Activated CD8-positive, alpha-beta memory T cell treated with anti-CD3 and anti-CD28 coated beads, Interleukin-2, amount 10 ng/mL, durations not matched to agents 7 days and 5 days (primary cell): ENCODE measurements at places on chromosomes 7 and 10. TPM values are rescaled to one million over a fixed set of nuclear protein-coding genes. Genes with fewer than 3 reads are reported as not detected.

GRCh38 chr10:61503051-61503450 lies 49.9 kb upstream of the TMEM26 start:
- H3K27me3 ChIP-seq = no peaks in the 10 kb centered on the region
- H3K36me3 ChIP-seq = no peaks in the 10 kb centered on the region
- H3K4me1 ChIP-seq = no peaks in the 10 kb centered on the region
- DNase-seq = no peak
- H3K27ac ChIP-seq = no peak overlapping the region
- H3K4me3 ChIP-seq = no peak overlapping the region

- no peaks in the 10 kb centered on the region for H3K4me1 ChIP-seq
- H3K36me3 ChIP-seq = no peaks in the 10 kb centered on the region
- no peak for DNase-seq
- no peak overlapping the region for H3K27ac ChIP-seq
- H3K4me3 ChIP-seq = no peak overlapping the region
- H3K27me3 ChIP-seq = no peaks in the 10 kb centered on the region
Measured at GRCh38 chr7:52257890-52258289, 777.5 kb upstream of the POM121L12 start.

GRCh38 chr7:68503400-68503799 lies 1094.9 kb upstream of the AUTS2 start:
- no peaks in the 10 kb centered on the region for H3K4me1 ChIP-seq
- no peak overlapping the region for H3K4me3 ChIP-seq
- H3K36me3 ChIP-seq = no peaks in the 10 kb centered on the region
- no peaks in the 10 kb centered on the region for H3K27me3 ChIP-seq

DNA sequence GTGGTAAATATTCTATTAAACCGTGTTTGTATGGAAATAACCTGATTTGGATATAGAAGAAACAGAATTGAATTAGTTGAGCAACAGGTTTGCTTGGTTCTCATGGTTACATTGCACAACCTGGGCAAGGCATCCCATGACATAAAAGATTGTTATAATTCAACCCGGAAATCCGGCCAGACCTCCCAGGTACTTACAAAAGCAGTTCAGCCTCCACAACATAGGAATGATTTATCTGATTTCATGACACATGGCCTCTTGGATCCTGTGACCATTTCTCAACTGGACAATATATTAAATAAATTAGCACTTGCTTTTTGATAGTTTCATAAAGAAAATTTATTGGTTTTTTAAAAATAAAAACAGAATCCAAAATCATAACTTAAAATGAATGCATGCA lies 55.1 kb upstream of the PTPN12 start:
- peaks cover 1% of the 10 kb centered on the region for H3K4me1 ChIP-seq
- no peaks in the 10 kb centered on the region for H3K36me3 ChIP-seq
- no peak overlapping the region for H3K27ac ChIP-seq
- peaks cover 13% of the 10 kb centered on the region for H3K27me3 ChIP-seq
- H3K4me3 ChIP-seq = no peak overlapping the region

DNA sequence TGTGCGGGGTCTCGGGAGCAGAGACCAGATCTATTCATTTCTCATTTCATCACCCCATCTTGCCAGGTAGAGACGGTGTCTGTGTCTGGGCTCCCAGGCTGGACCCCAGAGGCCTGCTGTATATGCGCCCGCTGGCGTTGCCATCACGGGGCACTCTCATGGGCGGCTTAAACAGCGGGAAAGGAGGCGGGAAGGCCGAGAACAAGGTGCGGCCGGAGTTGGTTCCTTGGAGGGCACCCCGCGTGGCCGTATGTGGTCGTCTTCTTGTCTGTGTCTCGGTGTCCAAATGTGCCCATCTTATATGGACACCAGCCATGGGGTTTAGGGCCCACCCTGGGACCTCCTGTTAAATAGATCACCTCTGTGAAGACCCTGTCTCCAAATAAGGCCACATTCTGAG lies 2.1 kb upstream of the CFAP46 start:
- peaks cover 34% of the 10 kb centered on the region for H3K27me3 ChIP-seq
- DNase-seq = no peak
- H3K36me3 ChIP-seq = no peaks in the 10 kb centered on the region
- H3K4me1 ChIP-seq = peaks cover 8% of the 10 kb centered on the region
- no peak overlapping the region for H3K27ac ChIP-seq

DNA sequence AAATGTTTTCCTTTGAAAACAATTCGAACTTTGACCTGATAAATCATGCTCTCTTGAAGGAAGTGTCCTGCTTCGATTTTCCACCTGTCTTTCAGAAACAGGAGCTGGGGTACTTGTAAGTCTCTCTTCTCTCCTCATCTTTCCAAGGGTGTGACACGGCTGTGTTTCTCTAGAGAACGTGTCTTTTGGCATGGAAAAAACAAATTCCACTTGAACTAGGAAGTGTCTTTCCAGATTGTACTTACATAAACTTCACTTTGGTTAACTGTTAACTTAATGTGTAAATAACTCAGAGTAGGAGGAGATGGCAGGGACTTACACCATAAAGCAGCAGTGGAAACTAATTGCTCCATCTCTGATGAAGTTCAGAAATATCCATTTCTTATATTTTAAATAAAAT lies 4.2 kb upstream of the CALCR start:
- no peak overlapping the region for H3K4me3 ChIP-seq
- no peaks in the 10 kb centered on the region for H3K36me3 ChIP-seq
- H3K27me3 ChIP-seq = peaks cover 39% of the 10 kb centered on the region
- H3K4me1 ChIP-seq = no peaks in the 10 kb centered on the region

SPDYE16 gene
- 0.52 TPM for total RNA-seq

SPAM1 gene
- total RNA-seq = not detected
